ENCODE measurements at places on chromosomes 7 and 10.

GRCh38 chr7:44386139-44386913 lies 60.9 kb upstream of the CAMK2B start:
- no peak for DNase-seq

DNA sequence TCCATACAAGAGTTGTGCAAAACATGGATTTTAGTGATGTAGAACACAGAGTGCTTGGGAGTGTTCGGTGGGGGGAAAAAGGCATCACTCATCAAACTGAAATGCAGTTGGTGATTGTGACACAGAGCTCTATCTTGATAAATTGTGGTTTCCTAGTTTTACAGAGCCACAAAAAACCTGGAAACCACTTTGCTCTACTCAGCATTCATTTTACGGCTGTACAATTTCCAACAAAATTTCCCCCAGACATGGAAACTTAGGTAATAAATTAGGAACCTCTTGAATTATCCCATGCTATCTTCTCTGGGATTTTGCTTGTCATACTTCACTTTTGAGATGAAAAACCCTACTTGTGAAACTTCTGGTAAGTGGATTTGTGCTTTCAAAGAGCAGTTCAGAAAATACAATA lies 614.9 kb upstream of the FZD8 start:
- DNase-seq, result no peak

- no peak for DNase-seq
Measured at GRCh38 chr7:68601826-68602225, 996.4 kb upstream of the AUTS2 start.

- DNase-seq, result peak; percentile 39
Measured at GRCh38 chr7:146772601-146773000, 656.0 kb downstream of the CNTNAP2 start.

- DNase-seq, result no peak
Measured at GRCh38 chr10:131625041-131625440, 275.8 kb upstream of the PPP2R2D start.
